NCI-H2029 treated with DMSO at 0.1 percent for 48 hours (cell line): ENCODE measurements at places on chromosomes 3 and 15.

DNA sequence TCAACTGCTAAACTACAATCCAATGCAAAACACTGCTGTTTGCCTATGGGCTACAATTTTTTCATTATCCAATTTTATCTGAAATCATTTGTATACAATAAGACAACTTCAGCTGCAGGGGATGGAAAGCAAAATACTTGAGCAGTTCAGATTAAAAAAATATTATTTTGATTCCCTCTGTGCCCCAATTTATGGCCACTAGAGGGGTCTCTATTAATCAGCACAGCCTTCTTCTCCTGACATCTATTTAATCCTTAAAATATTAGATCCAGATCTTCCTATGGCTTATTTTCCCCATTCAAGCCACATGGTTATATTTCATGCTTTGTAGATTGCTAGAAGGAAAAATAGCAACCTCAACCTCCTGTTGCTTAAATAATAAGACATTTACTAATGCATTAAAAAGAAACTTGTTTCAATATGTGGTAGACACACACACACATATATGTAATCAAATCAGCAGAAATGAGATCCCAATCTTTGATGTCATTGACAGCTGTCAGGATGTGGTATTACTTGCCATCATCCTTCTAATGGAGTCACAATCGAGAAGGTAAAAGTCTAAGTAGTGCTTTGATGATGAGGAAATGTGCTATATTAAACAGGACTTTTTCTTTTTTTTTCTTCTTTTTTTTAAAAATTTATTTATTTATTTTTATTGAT lies 104.2 kb downstream of the P2RY1 start:
- no peak for DNase-seq

DNA sequence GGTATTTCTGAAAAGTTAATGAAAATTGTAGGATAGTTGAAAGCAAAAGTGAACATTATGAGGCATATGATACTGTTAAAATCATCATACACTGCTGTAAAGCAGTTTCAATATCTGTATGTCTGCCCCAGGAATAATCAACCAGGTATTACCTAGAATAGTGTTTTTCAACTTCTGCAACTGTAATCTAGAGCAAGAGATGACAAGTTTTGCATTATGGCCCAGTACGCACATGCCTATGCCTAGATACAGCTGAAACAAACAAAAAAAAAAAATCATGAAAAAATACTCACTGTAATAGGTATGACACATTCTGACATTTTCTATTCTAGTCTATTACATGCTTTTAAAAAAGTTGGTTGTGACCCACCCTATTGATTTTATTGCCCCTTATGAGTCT lies 240.7 kb upstream of the ST8SIA2 start:
- DNase-seq = no peak

DNA sequence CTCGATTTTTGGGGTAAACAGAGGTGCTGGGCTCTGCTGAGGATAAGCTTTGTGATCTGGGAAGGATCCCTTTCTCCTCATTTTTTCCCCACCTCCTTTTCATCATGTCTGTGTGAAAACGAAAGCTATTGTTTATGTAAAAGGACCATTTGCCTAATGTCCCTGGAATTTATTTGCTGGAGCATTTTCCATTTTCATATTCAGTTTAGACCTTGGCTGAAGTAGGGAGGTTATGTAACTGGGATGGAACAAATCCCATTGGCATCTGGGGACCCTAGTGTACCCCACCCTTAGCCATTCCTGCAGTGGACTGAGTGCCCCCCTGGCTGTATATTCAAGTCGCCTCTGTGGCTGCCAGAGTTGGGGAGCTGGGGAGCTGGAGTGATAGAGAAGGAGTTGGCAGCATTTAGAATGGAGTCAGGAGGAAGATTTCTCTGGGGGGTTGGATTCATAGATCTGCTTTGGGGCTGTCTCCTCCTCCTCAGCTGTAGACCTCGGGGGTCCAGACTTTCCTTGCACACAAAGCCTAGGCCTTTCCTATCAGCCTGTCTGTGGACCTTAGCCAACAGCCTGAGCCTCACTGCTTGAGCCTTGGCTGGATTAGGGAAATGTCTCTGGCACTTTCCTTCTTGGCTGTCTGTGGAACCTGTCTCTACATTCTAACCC lies 270.4 kb upstream of the CTDSPL start:
- no peak for DNase-seq

GRCh38 chr3:136617198-136617597 lies 135.0 kb downstream of the STAG1 start:
- DNase-seq = no peak

- no peak for DNase-seq
Observed at GRCh38 chr15:67828969-67829646, 3.8 kb downstream of the SKOR1 start.

DNA sequence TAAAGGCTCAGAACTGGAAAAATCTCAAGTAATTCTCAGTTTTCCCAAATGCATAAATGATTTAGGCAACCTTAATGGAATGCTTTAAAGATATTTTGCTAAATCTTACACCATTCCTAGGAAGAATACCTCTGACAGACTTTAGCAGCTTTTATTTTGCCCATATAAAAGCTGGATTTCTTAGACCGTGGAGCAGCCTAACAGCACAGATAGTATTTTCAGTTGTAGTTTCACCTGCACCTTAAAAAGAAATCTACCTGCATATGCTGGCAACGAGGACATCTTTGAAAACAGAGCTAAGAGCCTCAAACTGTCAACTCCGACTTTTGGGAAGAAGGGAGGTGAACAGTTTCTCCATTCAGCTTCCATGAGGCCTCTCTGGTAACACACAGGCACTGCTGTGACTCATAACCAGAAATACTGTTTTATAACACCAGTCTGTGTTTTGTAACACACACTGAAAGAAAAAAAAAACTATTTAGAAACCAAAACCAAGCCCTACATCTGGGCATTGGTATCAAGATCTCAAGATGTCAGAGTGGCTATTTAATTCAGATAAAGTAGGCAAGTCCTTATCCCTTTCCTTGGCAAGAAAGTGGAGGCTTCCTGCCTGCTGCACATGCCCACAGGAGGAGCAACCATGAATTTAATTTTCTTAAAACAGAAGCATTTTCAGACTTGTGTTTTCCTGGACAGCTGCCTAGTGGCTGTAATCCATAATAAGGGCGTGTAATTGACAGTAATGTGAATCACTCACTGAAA lies 181.5 kb upstream of the ICE2 start:
- DNase-seq = no peak

DNA sequence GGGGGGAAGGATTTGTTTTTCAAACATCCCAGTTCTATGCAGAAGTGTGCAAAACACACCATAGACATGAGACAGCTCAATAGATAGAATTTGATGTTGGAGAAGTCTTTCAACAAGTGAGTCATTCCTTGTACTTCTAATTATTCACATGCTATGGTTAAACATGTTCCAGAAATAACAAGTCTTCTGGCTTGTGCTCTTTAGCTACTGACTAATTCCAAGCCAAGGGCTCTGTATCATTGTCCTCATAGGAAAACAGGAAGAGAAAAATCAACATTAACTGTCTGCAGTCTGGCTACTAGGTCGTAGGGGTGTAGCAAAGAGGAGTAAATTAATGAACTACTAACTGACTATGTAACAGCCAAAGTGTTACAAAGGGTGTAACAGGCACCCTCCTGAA lies 25.8 kb downstream of the LDHAL6B start:
- no peak for DNase-seq

DNA sequence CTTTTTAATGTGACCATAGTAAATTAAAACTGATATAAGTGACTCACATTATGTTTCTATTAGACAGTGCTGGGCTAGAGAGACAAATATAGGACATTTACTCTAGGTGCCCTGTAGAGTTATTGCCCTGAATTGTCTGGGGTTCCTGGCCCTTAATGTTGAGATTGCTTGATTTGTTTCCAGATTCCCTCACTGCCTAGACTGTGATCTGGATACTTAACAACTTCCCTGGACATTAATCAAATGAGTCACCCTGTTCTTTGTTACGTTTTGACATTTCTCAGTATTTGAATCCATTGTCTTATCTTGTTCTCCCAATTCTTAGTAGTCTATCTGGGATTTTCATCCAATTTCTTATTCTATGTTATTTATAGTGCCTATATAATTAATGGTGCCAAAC lies 65.8 kb downstream of the DTWD1 start:
- DNase-seq = no peak

GRCh38 chr15:56184516-56184915 lies 59.2 kb downstream of the RFX7 start:
- DNase-seq = no peak

GRCh38 chr3:31439890-31440750 lies 92.6 kb upstream of the STT3B start:
- no peak for DNase-seq

DNA sequence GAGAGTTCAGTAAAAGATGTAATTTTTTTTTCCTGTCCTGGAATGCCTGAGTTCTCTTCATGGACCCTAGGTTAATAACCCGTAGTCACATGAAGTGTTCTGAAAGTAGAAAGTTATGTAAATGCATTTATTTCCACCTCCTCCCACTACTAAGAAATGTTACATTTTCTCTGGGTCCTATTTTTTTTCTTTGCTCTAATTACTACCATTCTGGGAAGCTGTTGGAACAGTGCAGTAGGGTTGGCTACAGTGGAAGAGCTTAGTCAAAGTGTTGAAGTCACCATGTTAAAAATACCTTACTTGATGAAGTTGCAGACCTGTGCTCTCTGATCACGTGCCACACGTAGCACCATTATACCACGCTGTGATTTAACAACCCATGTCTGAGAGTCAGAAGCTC lies 153.8 kb upstream of the TSC22D2 start:
- DNase-seq = no peak

DNA sequence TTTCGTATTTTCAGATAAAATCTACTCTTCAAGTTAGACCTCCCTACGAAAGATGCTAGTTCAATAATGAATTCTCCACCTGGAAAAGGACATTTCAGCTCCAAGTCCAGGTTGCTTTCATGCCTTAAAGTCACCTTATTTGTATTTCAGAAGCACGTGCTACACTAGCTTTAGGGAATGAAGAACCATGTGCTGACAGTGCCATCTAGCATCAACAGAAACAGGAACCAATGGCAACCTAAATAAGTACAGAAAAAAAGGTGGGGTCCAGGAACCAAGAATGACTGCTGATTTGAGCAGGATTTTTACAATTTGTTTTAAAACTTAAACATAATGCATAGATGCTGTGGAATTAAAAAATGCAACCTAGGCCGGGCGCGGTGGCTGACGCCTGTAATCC lies 77.6 kb upstream of the SNRPN start:
- DNase-seq = no peak

DNA sequence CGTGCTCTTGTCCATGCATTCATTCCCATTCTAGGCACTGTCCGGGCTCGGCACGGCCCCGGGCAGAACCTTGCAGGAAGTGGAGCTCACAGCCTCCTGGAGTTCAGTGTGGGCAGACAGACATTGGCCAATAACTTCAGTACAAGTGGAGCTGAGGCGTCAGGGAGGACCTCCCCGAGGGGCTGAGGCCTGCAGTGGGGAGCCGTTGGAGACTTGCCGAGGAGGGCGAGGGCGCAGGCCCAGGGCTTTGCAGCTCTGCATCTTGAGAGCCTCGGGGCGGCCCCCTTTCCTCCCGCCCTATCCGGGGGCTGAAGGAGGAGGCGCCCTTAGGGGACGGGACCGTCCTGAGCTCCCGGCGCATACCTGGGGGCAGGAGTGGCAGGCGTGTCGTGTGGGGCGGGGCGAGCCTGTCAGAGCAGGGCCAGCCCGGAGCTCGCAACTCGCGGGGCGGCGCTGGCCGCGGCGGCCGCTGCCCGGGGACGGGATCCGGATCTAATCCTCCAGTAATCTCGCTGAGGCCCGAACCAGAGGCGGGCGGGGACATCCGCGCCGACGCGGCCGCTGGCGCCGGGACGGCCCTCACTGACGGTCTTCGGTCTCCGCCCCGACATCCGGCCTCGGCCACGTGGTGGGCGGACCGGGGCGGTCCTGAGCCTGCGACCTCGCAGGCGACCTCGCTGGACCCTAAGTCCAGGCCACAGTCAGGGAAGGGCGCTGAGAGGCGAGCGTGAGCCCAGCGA lies at the start of gene ACY1:
Gene ACY1, plus strand, starts transcription at position 698 of the 740 bp plus-strand sequence. CDS start 530 bp downstream, outside the sequence.
- no peak for DNase-seq

- DNase-seq = no peak
Observed at GRCh38 chr3:149186721-149187120, 34.9 kb downstream of the CP start.

DNA sequence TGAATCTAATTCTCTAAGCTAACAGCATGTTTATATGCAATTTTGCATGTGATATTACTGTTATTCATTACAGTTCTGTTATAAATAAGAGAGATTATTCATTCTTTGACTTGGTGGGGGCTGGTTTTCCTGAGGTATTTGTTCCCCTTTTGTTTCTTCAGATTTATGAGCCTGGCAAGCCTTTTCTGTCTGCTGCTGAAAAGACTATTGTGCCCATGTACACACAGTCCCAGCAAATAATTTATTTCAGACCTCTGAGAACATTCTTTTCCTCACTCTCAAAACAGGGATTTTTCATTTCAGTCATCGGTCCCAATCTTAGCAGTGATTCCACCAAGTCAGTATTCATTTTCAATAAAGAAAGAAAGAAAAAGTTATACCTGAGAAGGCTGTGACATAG lies 716.8 kb downstream of the NSUN3 start:
- no peak for DNase-seq

GRCh38 chr3:175224051-175224450 lies 364.9 kb downstream of the NAALADL2 start:
- DNase-seq = peak; percentile 38

DNA sequence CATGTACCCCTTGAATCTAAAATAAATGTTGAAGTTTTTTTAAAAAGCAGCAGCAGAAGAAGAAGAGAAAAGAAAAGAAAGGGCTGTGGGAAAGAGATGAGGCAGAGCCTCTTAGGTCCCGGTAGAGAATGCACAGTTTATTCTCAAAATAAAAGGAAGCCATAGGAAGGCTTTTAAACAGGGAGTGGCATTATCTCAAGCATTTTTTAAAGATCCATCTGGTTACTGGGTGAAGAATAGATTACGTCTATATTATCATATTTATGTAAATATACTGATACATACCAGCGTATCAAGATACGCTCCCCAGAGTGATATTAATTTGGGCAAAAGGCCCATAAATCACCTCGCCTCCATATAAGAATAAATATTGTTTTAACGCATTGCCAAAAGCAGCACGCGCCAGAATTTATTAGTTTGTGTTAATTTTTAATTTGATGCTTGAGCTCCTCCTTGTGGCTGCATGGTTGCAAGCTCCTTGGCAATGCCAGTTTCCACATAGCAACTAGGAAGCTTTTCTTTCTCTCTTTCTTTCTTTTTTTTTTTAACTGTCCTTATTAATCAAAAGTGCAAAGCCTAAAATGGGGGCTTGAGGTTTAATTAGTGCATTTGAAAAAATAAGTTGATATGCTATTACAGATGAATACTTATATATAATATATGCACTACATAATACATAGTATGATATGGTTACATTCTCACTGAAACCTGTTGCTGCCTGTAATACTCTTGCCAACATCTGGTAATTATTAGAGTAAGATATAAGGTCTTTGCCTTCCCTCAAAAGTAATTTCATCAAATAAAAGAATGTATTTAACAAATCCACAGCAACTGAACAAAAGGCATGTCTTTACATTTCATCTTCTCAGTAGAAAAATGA lies 242.8 kb upstream of the UBE2E2 start:
- peak; percentile 47 for DNase-seq

- DNase-seq = no peak
Observed at GRCh38 chr3:71262364-71263265, 320.9 kb downstream of the FOXP1 start.
